ENCODE measurements at places on chromosomes 6 and 20.
A peak's percentile ranks its signal among the peaks of the same experiment; 100 is the strongest.

GRCh38 chr6:106972500-106972899, 2.0 kb downstream of the CD24 start:
- no peak for DNase-seq

DNA sequence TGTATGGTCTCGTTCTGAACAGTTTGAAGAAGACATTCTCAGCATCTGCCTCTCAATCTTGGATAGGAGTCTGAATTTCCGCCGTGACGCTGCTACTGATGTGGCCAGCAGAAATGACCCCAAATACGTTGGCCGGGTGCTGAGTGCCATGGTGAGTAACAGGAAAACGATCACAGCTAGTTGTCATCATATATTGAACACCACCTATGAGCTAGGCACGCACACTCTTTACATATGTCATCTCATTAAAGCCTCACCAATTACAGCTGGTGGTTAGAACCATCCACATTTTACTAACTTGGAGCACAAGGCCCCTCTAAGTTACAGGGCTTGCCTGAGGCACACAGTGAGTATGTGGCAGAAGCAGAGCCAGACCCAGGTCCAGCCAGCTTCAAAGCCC, 17.1 kb downstream of the TGM3 start:
- DNase-seq: no peak

- DNase-seq: no peak
Observed at GRCh38 chr20:25036331-25036936, 21.5 kb downstream of the ACSS1 start.

- no peak for DNase-seq
Observed at GRCh38 chr6:34806738-34807453, 15.0 kb downstream of the BLTP3A start.

DNA sequence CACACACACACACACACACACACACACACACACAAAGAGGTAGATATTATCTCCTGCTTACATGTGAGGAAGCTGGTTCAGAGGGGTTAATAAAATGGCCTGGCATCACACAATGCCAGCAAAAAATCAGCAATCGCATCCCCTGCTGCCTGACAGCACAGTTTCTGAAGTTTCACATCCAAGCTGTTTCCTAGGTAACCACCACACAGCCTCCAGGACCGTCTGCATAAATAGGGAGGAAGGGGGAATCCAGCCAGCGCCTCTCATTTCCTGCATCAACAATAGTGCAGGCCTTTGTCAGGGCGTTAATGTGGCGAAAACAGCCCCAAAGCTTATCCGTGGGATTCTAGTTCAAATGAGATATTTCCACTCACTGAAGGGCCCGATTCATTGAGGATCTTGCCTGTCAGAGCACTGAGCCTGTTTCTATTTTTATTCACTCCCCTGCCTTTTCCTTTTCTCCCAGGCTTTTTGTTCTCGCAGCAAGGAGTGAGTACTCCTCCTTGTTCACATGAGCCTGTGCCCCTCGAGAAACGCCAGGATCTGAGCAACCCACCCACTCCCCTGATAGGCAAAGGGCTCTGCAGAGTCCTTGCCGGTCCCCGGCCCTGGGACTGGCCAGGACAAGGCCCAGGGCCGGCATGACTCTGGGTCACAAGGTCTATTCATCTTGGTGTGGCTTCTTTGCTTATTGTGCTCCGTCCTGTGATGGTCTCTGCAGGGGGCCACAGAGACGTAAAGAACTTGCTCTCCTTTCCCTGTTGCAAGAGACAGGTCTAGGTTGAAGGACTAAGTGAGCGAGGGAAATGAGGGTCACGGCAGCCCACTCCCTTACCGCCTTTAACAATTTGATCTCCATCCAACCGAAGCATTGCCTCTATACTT, 32.7 kb downstream of the TUBB2B start:
- DNase-seq: peak; percentile 47

- no peak for DNase-seq
Observed at GRCh38 chr6:45722876-45723275, 292.8 kb downstream of the CLIC5 start.

DNA sequence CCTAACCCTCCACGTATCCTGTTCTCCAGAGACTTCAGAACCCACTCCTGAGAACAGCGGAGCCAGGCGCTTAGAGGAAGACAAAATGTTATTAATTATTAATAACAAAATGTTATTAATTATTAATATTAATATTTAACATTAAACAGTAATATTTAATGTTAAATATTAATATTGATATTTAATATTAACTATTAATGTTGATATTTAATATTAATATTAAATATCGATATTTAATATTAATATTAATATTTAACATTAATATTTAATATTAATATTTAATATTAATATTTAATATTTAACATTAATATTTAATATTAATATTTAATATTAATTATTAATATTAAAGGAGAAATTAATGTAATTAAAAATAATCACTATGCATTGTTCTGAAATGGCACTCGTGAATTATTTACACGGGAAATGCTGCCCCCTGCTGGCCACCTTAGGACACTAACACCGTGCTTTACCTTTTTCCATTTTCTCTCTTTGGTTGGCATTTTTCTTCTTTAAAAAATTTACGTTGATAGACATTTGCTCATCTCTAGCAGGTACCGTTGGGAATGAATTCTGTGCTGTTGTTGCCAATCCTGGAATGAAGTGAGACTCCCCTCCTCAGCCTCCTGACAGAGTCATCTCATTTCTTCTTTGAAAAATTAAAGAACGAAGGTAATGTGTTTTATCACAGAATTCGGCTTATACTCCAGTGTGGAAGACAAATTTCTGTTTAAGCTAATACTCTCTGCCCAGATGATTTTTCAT, 7.5 kb upstream of the GGTLC1 start:
- peak; percentile 13 for DNase-seq

GRCh38 chr6:69976591-69977090, 110.3 kb downstream of the COL19A1 start:
- no peak for DNase-seq

DNA sequence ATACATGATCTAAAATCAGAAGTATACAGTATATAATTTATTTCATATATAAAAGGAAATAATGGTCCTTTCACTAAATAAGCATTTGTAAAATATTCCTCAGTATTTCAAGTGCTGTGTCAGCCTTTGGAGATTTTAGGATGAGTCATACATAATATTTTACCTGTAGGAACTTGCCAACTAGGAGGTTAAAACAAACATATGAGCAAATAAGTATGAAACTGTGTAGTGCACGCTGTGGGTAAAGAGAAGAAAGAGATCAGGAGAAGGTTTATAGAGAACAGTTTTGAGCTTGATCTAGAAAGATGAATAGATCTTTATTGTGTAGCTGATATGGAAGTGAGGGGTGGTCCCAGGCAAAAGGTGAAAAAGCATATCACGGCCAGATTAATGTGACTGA, 169.9 kb upstream of the RNF217 start:
- DNase-seq: no peak

- DNase-seq: no peak
Observed at GRCh38 chr6:151109869-151110575, 129.7 kb upstream of the AKAP12 start.

- no peak for DNase-seq
Observed at GRCh38 chr6:158970640-158971275, 29.2 kb downstream of the RSPH3 start.

DNA sequence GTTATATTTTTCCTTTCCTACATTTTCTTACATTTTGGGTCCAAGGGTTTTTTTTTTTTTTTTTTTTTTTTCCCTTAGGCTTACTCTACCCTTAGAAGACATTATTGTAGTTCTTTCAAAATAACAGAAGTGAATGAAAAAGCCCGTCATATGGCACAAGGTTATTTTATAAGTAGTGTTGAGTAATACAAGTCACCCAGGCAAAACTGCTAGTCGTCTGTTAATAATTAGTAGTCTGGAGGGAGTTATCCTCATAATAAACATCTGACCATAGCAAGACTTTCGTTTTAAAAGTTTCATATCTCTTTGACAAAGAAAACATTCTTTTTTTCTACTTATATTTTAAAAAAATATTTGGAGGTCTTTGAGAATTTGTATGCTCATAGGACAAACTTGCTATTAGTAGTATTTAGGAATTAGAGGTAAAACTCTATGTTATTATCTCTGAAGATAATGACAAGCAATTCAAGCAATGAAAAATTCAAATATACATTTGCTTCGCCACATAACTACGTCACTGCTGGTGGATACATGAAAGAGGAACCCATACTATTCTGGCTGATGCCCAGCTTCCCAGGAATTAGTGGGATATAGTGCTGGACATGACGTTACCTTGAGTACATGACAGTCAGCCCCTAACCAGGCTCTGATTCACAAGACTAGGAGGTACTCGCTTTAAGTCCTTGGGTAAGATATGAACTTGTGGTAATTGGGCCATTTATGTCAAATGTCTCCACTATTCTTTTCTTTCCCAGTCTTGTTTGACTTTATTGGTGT, 532.8 kb downstream of the GRIK2 start:
- no peak for DNase-seq

GRCh38 chr20:17226410-17227218, at the start of gene PCSK2:
TSS of gene PCSK2 (plus strand) at chr20:17227040. CDS start at chr20:17227306, 266 bp downstream.
- peak; percentile 85 for DNase-seq

- no peak for DNase-seq
Observed at GRCh38 chr20:51210084-51210483, 187.2 kb upstream of the KCNG1 start.

DNA sequence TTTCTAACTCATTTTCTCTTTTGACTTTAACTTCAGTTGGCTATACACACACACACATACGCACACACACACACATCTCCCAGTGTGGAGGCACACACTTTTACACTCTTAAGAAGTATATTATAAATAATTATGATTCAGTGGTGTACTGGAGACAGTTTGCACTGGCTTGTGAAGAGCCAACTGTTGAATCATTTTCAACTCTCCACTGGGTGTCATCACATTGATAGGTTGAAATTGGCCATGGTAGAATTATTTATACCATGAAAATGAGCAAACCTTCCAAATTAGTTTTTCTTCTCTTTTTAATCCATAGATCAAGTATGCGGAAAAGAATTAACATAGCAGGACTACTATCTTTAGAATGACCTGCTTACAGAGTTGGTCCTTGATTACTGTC, 407.1 kb downstream of the BMP2 start:
- no peak for DNase-seq

DNA sequence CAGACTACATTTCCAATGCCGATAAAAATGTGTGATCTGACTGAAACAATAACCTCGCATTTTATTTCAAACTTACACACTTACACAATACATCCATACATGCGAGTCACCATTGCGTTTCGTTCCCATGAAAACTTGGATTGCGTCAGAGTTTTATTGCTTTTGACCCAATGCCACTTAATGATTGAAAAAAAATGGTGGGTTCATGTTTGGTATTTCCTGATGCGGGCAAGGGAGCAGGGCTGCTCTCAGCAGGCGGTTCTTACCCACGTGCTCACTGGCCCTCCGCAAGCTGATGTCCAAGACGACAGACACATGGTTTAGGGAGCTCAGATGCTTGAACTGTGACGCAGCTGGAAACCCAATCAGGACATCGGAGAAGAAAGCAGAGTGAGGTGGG, 281.0 kb upstream of the SULF2 start:
- no peak for DNase-seq

- no peak for DNase-seq
Observed at GRCh38 chr6:152057832-152058498, 250.5 kb downstream of the ESR1 start.

- no peak for DNase-seq
Observed at GRCh38 chr6:167930295-167930694, 67.2 kb upstream of the KIF25 start.

DNA sequence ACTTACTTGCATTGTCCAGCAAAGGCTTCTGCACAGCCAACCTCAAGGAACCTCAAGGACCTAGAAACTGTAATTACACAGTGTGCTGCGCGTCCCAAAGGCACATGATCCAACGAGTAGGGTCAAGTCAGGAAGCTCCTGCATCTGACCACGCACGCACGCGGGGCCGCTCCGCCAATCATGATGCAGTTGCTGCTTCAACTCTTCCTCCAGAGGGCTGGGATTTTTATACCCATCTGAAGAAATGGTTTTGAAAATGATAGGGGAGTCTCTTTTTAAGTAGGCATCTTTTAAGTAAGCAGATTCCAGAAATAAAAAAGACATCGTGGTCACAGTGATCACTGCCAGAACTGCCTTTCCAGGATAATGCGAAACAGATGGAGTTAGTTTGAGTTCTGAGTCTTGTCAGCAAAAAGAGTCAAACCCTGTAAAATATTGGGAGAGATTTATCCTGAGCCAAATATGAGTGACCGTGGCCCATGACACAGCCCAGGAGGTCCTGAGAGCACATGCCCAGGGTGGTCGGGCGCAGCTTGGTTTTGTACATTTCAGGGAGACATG, 34.0 kb downstream of the KIF25 start:
- no peak for DNase-seq

- DNase-seq: no peak
Observed at GRCh38 chr6:919500-919899, 226.6 kb upstream of the EXOC2 start.

DNA sequence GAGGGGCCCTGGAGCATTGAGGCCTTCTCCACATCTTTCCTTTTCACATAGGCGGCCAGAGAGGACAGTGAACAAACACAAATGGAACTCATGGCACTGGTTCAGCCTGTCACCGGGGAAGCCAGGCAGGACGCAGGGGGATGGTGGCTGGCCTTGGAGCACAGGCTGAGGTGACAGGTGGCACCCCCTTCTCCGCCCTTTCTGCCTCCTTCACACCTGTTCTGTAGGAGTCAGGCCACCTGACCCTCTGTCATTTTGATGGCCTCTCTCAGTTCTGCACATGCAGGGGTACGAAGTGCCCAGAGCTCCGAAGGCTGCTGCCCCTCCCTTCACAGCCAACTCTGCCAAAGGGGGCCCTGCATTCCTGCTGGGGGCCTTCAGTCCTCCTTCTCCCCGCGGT, 60.8 kb downstream of the CD40 start:
- peak; percentile 70 for DNase-seq

- DNase-seq: no peak
Observed at GRCh38 chr20:23164176-23164601, 78.1 kb upstream of the CD93 start.

- DNase-seq: no peak
Observed at GRCh38 chr20:53813636-53814035, 220.0 kb upstream of the ZNF217 start.

- no peak for DNase-seq
Observed at GRCh38 chr6:12296255-12296573, 6.1 kb downstream of the EDN1 start.

DNA sequence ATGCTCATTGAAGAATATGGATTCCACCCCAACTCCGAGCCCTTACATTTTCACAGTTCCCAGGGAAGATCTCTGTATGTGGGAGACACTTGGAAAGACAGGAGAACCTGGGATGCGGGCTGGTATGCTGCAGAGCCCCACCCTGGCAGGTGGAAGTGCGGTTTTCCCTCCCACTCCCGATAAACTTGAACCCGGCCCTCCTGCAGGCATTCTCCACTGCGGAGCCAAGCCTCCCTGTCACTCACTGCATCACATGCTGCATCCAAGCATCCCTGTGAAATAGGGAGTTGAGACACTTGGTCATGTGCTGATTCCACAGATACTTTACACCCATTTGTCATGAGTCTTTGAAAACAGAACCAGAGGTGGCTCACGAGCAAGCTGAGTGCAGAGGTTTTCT, 35.4 kb downstream of the TMEM242 start:
- no peak for DNase-seq

Data from cerebellar nuclear complex (tissue), 1 donor.